ENCODE measurements at places on chromosomes 1 and 21.

GRCh38 chr1:24020025-24020424 is 39.9 kb upstream of the SRSF10 start:
- DNase-seq = no peak

DNA sequence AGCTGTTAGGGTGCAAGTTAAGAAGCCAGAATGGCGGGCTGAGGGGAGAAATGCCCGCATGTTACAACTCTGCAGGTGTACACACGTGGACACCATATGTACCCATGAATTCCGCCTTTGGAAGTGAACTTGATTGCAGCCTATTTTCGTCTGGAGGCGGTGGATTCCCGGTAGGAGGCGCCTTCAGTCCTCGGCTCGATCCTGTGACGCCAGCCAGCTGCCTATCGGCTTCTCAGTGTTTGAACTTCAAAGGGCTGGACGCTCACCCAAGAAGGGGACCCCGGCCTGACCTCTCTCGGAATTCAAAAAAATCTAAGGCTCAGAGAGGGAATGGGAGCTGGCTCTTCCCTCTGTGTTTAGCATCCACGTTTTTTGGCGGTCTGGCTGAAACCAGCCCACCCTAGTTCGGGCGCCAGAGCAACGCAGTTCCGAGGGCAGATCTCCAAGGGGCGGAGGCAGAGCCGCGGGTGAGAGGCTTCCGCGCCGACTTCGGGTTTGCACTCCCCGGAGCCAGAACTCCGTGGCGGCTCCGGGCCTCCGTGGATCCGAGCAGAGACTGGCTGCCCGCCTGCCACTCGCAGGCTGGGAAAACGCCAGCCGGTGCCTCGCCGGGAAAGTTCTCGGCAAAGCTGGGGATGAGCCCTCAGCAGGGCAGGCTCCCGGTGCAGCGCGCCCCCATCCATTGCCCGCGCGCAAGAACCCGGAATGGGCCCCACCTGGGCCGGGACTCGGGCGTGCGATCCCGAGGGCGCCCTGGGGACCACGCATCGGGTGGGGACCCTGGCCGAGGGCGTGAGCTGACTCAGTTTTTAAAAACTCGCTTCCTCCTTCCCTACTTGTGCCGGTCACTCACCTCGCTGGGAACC is 996 bp upstream of the TMEM51 start:
- no peak for DNase-seq

GRCh38 chr1:153032073-153032472 is 1.1 kb downstream of the SPRR1B start:
- no peak for DNase-seq

DNA sequence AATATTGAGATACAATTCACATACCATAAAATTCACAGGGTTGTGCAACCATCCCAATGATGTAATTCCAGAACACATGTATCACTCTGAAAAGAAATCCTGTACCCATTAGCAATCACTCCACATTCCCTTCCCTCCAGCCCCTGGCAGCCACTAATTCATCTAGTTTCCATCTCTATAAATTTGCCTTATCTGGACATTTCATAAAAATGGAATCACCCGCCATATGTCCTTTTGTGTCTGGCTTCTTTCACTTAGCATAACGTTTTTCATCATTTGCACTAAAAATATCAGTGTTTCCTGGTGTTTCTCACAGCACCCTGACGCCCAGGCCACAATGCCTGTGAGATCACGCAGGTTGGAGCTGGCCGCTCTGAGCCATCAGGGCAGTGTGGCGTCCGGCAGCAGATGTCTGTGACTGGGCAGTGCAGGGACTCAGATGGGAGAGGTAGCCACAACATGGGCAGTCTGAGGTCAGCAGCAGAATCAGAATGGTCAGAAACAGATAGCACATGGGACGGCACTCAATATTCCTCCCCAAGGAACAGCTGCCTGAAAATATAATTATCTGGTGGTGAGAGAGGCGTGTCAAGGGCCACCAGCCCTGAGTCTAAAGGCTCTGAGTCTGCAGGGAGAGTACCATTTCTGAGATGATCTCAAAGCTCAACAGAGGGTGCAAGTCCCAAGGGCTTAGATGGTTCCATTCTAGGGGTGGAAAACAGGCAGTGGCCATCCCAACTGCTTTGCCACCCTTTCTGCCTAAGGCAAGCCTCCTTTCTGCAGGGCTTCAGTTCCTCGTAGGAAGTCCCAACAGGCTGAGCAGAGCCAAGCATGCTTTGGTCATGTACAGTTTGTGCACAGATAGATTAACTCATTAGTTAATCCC is 129.4 kb upstream of the EDN2 start:
- no peak for DNase-seq

DNA sequence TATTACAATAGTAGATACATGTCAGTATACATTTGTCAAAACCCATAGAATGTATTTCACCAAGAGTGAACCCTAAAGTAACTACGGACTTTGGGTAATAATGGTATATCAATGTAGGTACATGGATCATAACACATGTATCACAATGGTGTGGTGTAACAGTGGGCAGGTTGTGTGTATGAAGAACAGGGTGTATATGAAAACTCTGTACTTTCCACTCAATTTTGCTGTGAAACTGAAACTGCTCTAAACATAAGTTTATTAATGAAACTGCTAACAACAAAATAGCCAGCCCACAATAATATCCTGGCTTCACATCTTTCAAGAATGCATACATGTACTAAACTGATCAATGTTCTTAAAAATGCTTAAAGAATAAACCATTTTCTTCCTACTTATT is 90.2 kb downstream of the RUSC1 start:
- no peak for DNase-seq

DNA sequence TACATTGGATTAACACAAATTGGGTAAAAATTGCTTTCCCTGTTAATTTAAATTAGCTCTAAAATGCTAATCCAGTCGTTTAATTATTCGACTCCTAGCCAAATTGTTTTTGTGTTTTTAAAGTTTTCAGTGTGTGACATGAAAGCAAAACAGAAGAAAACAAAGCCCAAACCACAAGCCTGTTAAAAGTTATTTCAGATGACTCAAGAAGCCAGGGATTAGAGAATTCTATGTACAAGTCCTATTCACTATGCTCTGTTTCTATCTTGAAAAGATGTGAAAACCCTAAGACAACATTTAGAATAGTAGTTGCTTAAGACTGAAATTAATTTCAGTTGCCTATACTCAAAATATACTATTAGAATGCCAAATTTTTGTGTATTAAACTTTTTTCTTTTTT is 294.8 kb upstream of the ADAMTS5 start:
- DNase-seq = no peak

GRCh38 chr1:153357853-153358690 is at the start of gene S100A9:
Gene S100A9, plus strand, starts transcription at chr1:153357854. Its CDS starts 430 bp downstream, at chr1:153358284.
- DNase-seq = no peak

GRCh38 chr1:9069326-9070100 is at the start of gene SLC2A5:
Gene SLC2A5, minus strand, starts transcription at chr1:9069635. Its CDS starts 99 bp downstream, at chr1:9069536.
- DNase-seq = no peak

- DNase-seq = no peak
Measured at GRCh38 chr1:12654004-12654567, 10.2 kb downstream of the AADACL4 start.

- no peak for DNase-seq
Measured at GRCh38 chr21:29080454-29080941, 7.0 kb upstream of the CCT8 start.

DNA sequence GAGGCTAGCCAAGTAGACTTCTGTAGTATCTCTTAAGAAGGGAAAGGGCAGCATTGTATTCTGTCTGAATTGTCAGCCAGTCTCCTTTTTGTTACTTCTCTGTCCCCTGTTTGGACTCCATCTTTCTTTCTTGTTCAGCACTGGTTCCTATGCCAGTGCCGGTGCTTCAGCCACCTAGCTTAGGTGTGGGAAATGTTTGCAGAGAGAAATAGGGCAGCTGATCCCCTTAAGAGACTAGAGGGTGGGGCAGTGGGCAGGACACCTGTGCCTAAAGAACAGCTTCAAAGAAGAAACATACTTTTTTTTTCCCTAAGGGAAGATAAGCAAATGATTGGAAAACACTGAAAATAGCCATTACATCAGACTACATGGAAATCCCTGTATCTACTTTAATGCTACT is 113.0 kb downstream of the POU2F1 start:
- DNase-seq = no peak

GRCh38 chr1:206419250-206419649 is 51.0 kb upstream of the IKBKE start:
- DNase-seq = no peak

GRCh38 chr1:87089070-87089736 is 174.8 kb downstream of the HS2ST1 start:
- no peak for DNase-seq

GRCh38 chr1:197435224-197435623 is 167.2 kb downstream of the CRB1 start:
- no peak for DNase-seq

DNA sequence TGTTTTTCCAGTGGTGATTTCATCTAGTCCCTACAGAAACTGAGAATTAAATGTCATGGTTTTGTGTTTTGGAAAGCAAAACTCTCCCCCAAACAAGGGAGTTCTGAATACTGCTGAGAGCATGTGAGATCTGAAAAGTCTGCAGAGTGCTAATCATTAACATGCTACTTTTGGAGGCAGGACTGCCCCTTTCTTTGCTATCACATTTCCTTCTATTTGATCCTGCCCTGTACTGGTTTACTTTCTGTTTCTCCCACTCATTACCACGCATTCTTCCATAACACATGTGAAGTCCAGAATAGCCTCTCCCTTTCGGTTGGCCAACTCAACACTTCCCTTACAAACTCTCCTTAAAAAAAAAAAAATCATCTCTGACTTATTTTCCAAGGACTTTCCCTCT is 63.6 kb downstream of the GADD45A start:
- no peak for DNase-seq

- no peak for DNase-seq
Measured at GRCh38 chr1:191913260-191913977, 244.8 kb upstream of the RGS18 start.

DNA sequence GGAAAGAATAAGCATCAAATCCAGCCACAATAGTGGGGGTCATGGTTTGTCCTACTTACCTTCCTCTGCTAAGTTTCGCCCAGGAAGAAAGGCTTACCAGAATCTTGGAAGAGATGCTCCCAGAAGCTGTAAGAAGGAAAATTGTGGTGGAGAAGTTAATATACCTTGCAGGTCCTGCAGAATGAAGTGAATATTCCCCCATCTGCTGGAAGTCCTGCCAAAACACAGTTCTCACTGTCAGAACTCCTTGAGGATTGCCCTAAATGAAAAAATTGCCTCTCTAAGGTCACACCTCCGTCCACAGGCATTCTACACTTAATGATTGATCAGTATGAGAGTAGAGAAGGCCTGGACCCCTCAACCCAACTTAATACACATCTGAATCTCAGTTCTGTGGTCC is 78.4 kb upstream of the RGS21 start:
- DNase-seq = no peak

- no peak for DNase-seq
Measured at GRCh38 chr1:192763756-192764155, 45.1 kb upstream of the RGS2 start.

DNA sequence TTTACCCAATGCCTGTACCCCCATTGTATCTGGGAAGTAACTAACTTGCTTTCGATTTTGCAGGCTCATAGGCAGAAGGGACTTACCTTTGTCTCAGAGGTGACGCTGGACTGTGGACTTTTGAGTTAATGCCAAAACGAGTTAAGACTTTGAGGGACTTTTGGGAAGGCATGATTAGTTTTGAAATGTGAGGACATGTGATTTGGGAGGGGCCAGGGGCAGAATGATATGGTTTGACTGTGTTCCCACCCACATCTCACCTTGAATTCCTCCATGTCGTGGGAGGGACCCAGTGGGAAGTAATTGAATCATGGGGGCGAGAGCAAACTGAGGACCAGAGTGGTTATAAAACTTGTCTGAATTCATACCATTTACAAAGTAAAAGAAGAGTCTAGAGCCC is 77.1 kb upstream of the HOOK1 start:
- DNase-seq = no peak

GRCh38 chr1:170661646-170662411 is 2.1 kb upstream of the PRRX1 start:
- DNase-seq = no peak

DNA sequence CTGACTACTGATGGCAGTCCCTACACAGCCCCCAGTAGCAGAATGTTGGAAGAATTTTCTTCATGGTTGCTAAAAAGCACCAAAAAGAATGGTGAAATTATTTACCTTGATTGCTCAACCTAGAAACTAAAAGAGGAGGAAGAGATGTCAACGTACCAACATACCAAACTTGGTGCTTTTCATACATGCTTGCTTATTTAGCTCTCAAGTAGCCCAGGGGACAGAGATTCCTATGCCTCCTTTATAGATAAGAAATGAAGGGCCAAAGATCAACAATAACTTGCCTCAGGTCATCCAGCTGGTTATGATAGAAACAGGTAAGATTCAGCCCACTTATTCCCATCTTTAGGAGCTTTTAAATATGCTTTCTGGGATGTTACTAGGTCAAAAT is 170.6 kb downstream of the PIGK start:
- DNase-seq = no peak

GRCh38 chr1:97691325-97691724 is 229.5 kb downstream of the DPYD start:
- DNase-seq = no peak

- no peak for DNase-seq
Measured at GRCh38 chr1:22526098-22526497, 37.2 kb upstream of the EPHA8 start.

GRCh38 chr1:180617774-180618395 is 13.9 kb upstream of the XPR1 start:
- no peak for DNase-seq

GRCh38 chr1:90402893-90403849 is 313.9 kb downstream of the BARHL2 start:
- no peak for DNase-seq

- no peak for DNase-seq
Measured at GRCh38 chr1:231940116-231940515, 313.5 kb downstream of the DISC1 start.

- DNase-seq = no peak
Measured at GRCh38 chr1:224759681-224760091, 143.6 kb downstream of the CNIH3 start.

- DNase-seq = no peak
Measured at GRCh38 chr1:203121186-203122015, 6.1 kb upstream of the ADORA1 start.

DNA sequence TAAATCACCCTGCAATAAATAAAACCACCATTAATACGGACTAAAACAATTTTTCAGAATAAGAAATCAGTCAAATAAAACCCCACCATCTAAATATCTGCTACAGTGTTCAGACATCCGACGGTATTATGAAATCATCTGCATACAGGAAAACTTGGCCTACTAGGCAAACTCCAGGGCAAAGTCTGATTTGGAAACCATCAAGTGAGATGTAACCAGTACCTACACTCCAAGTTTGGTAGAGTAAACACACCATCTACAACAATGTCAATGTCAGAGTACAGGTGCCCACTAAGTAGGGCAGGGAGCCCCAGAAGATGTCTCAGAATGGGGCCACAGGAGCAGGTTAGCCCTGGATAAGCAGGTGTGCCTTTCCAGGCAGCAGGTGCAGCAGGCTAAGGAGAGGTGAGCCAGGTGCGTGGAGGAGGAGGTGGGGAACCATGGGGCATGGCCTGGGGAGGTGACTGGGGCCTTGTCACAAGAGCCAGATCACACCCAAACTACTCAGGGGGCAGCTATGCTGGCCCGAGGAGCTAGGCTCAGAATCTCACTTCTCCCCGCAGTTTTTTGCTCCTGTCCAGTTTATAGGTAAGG is 59.6 kb downstream of the CAPZB start:
- no peak for DNase-seq

GRCh38 chr1:87644579-87645190 is 316.0 kb downstream of the LMO4 start:
- no peak for DNase-seq
